Activated naive CD4-positive, alpha-beta T cell treated with anti-CD3 and anti-CD28 coated beads for 36 hours (primary cell): ENCODE measurements at places on chromosomes 5 and 9. TPM values are rescaled to one million over a fixed set of nuclear protein-coding genes. Genes with fewer than 3 reads are reported as not detected.

The WNK2 gene
- 5.2 TPM for total RNA-seq

The OLFM1 gene
- not detected for total RNA-seq

The INSL4 gene
- not detected for total RNA-seq

The C5orf58 gene
- total RNA-seq, result not detected

The STK32A gene
- not detected for total RNA-seq

The CETN3 gene
- total RNA-seq, result 45.3 TPM

The TXNDC8 gene
- total RNA-seq, result not detected

The PHAX gene
- total RNA-seq, result 34.9 TPM

The EDIL3 gene
- total RNA-seq, result not detected

The MPDZ gene
- total RNA-seq, result not detected

GRCh38 chr5:179568721-179569120, 18.4 kb downstream of the RUFY1 start:
- DNase-seq, result no peak

- no peak for DNase-seq
Observed at GRCh38 chr9:79054500-79054899, 517.3 kb upstream of the TLE4 start.

DNA sequence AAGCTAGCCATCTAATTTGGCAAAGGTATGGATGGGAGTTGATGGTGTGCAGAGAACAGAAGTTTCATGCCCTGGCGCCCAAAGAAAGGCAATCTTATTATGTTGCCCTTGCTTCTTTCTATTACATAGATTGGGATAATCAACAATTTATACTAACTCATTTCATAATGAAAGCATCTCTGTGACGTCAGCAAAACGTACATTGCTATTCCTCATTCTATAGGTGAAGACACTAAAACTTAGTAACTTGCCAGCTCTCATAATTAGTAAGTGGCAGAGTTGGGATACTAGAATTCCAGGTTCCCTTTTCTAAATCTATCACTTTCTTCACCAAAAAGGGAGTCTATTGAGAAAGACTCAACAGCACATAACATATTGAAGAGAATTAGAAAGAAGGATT, 374.8 kb downstream of the NR2F1-AS1 start:
- no peak for DNase-seq

- DNase-seq, result no peak
Observed at GRCh38 chr5:32083981-32084430, 90.1 kb downstream of the GOLPH3 start.

DNA sequence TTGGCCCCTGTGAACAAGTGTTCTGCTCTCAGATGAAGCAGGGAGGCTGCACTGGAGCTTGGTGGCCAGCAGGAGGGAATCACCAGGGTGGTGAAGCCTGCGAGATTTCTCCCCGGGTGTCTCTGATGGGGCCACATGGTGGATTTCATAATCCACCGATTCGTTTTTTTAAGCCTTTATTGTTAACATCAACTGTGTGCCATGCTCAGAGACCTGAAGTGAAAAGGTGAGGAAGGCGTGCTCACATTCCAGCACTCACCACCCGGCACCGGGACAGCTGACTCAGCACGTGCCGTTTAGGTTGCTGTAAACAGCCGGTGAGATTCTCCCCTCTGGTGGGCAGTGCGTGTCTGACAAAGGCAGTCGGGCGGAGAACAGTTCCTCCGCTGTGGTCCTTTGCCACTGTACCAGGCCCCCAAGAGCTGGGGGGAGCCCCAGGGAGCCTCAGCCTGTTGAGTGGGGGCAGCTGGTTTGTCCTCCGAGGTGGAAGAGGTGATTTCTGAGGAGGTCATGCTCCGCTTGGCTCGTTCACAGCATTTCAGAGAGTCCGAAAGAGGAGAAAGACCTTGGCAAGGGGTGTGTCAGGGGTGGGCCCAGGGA, 12.7 kb upstream of the AHRR start:
- no peak for DNase-seq

DNA sequence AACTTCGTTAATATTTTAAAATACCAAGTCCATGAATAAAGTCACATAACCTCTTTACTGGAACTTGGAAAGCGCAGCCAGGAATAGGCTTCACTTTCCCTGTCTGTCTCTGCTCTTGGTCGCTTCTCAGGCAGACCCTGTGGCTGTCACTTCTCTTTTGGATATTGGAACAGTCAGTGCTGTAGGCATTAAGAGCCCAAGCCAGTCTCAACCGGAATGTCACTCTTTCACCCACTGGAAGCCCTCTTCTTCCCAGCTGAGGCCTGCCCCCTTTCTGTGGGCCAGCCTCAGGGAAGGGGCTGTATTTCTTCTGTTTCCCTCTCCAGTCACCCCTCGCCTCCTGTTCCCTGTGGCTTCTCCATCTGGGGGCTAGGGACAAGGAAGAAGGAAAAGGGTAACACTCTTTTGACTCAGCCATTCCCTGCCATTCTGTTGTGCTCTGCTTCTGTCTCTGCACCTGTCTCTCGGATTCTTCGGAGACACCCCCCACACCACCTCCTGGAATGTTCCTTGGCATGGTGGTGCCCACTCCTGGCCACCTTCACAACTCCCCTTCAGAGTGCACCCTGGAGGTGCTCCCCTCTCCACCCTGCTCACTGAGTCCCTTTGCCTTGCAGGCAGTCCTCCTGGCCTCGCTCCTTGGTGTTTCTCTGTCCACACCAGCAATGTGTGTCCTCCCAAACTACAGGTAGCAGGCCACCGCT, 103.4 kb downstream of the TRIO start:
- DNase-seq, result no peak

DNA sequence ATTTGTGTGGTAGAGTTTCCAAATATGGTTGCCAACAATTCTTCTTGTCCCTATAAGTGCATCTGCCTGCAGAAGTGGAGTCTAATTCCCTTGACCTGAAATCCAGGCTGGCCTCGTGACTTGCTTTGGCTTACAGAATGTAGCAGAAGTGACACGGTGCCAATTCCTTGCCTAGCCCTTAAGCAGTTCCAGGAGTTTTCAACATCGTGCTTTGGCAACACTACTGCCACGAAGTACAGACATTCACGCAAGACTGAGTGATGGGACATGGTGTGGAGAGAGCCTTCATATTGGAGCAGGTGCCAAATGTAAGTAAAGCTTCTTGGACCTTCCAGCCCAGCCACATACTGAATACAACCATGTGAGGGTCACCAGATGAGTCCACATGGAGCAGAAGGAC, 92.9 kb upstream of the NEK6 start:
- DNase-seq, result no peak

GRCh38 chr5:39331861-39332381, 32.4 kb downstream of the C9 start:
- DNase-seq, result no peak

- peak; percentile 26 for DNase-seq
Observed at GRCh38 chr9:21624675-21625644, 142.8 kb upstream of the IFNE start.

GRCh38 chr5:126003309-126003708, 419.9 kb upstream of the GRAMD2B start:
- no peak for DNase-seq

GRCh38 chr9:5819174-5819573, 13.7 kb downstream of the ERMP1 start:
- no peak for DNase-seq

DNA sequence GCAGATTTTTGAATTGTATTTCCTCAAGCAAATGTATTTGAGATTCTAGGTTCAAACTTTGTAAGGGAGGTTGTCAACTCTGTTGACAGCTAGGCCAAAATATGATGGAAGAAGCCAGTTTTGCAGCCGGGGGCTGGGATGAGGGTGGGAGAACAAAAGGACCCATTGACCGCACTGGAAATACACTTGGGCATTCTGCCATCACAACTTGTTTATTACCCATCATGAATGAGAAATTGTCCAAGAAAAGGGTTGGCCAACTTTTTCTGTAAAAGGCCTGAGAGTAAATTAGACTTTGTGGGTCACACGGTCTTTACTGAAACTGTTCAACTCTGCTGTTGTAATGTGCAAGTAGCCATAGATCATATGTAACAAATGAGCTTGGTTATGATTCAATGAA, 221.3 kb upstream of the KLF9 start:
- DNase-seq, result no peak

DNA sequence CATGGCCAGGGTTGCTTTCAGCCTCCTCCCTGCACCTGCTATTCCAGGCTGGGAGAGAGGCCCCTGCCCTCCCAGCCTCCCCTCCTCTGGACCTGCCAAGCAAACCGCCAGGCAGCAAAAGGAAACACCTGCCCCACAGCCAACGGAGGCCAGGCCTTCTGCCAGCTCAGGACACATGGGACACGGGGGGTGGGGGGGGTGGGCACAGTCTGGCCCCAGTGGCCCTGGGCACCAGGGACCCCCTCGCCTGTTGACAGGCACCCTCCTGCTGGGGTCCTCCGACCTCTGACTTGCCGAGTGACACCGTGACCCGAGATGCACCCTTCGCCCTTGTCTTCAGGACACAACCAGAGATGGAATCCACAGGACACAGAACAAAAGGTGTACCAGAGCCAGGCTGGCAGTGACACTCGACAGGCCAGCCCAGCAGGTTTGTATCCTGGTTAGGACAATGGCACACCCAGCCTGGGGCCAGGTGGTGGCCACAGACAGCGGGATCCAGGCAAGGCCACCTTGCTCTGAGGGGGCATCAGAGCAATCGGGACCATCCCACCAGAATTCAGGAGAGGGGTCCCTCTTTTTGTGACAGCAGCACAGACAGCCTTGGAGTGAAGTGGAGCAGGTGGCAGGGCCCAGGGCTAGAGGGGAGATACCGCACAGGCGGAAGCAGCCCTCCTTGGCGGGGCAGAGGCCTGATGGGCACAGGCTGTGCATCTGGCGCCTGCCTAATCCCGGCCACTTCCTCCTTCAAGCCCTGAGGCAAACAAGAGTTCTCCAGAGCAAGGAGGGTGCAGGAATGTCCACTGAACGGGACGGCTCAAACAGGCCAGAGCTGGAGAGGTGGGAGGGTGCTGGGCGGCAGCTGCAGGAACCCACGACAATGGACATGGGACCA, 1.3 kb upstream of the TMEM210 start:
- no peak for DNase-seq

DNA sequence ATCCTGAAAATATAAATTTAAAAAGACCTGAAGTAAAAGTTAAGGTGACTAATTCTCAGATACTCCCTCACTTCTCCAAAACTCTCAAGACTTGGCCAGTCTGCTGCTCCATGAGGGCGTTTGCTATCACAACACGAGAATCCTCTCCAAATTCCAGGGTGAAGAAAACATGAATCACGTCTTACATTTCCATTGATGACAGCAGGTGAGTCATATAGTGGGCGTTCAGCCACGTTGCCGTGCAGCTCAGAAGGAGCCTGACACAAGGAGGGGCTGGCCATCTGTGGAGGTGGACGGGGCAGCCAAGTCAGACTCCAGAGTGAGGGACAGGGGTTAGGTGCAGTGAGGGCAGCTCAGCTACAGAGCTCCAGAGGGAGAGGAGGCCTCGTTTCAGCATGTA, 555.1 kb upstream of the ADAMTS16 start:
- no peak for DNase-seq

DNA sequence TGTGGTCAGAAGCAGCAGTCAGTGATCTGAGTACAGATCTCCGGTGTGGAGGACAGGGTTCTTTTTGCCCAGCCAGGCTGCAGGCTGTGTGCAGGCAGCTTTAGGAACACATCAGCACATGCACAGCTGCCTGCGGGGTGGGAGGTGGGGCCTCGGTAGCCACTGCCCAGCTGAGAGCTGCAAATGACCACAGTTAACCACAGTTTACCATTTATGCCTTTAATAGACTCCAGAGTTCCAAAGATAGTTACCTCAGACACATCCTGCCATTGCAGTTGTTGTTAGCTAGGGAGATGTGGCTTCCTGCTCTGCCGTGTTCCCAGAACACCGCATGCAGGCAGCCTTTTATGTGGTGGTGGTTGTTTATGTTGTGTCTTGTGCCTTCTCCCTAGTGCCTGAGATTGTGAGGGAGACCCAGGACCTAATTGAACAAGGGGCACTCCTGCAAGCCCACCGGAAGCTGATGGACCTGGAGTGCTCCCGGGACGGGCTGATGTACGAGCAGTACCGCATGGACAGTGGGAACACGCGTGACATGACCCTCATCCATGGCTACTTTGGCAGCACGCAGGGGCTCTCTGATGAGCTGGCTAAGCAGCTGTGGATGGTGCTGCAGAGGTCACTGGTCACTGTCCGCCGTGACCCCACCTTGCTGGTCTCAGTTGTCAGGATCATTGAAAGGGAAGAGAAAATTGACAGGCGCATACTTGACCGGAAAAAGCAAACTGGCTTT, 10.2 kb downstream of the EXOC3 start:
- no peak for DNase-seq

DNA sequence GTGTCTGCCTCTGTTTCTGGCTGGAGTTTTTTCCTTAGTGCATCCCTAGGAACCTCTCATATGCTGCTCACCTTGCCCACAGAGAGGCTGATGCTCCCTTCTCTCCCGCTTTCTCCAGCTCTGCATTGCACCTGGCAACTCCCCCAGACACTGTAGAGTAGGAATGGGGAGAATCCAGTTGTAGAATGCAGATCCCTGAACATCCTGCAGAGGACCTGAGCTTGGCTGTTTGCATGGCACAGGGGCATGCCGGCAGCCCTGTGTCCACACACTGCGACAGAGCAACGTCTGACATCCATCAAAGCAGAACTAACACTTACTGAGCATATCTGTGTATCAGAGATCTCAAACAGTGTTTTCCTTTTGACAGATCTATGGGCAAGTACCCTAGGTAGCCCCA, 19.9 kb downstream of the IDNK start:
- DNase-seq, result no peak

- DNase-seq, result no peak
Observed at GRCh38 chr9:3857673-3858072, 331.9 kb upstream of the RFX3 start.

DNA sequence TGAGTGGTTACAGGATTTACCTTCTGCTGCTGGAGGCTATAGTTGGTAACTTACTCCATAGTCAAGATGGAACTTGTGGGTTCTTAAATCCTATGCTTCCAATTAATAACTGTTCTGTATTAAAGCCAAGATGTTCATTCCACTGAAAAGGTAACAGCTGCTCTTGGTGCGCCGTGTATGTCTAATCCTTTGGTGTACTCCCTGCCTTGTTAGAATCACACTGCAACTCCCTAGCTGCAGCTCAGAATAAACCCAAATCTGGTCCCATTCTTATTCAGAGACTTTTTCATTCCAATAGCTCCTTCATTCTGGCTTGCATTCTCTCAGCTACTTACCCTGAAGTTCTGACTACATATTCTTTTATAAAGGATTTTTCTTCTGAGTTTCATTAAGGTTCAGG, 1355.5 kb downstream of the MAT2B start:
- no peak for DNase-seq
